IPS-NIHi11 (cell line): ENCODE measurements at places on chromosomes 6 and 20.

DNA sequence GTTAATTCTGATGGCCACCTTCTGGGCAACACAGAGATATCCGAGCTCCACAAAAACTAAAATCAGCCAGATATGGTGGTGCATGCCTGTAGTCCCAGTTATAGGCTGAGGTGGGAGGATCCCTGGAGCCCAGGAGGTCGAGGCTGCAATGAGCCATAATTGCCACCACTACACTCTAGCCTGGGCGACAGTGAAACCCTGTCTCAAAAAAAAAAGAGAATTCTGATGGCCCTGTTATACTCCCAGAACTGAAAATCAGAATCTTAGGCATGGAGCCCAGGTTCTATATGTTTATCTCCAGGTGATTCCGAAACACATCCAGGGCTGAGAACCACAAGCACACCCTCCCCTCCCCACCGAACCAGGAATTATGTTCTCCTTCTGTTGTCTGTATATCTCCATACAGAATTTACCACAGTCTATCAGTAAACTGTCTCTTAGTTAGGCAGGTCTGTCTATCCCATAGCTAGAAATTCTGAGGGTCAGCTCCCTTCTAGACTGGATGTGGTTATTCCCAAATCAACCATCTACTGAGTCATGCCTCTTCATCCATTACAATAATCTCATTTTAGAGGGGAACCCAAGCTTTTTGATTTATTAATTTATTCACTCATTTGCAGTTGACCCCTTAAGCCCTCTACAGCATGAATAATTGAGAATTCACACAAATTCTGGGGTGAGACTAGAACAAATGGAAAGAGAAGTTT is 24.8 kb upstream of the CCND3 start:
- DNase-seq = no peak

DNA sequence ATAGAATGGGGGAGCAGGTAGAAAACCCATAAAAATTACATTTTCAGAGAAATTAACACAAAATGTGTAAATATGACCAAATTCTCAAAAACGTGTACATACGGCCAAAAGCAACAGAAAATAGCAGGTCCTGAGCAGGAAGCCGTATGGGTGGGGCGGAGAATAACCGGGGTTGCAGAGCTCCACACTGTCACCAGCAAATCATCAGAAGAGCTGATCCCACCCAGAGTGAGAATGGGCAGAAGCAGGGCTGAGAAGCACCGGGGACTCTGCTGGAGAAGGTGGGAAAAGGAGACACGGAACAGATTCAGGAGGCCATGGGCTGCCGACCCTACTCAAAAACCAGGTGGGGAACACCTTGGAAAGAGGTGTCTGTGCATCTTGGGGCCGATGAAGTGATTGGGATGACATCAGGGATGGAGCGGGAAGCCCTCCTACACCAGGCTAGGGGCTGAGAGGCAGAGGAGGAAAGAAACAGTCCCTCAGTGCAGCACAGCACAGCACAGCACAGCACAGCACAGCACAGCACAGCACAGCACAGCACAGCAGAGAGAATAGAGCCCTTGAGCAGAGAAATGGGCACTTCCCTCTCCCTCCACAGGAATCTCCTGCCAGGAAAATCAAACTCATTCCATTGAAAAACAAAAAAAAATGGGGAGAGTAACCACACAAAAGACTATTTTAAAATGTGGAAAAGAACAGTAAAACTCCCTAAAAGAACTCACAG is 22.3 kb downstream of the STX7 start:
- no peak for DNase-seq

DNA sequence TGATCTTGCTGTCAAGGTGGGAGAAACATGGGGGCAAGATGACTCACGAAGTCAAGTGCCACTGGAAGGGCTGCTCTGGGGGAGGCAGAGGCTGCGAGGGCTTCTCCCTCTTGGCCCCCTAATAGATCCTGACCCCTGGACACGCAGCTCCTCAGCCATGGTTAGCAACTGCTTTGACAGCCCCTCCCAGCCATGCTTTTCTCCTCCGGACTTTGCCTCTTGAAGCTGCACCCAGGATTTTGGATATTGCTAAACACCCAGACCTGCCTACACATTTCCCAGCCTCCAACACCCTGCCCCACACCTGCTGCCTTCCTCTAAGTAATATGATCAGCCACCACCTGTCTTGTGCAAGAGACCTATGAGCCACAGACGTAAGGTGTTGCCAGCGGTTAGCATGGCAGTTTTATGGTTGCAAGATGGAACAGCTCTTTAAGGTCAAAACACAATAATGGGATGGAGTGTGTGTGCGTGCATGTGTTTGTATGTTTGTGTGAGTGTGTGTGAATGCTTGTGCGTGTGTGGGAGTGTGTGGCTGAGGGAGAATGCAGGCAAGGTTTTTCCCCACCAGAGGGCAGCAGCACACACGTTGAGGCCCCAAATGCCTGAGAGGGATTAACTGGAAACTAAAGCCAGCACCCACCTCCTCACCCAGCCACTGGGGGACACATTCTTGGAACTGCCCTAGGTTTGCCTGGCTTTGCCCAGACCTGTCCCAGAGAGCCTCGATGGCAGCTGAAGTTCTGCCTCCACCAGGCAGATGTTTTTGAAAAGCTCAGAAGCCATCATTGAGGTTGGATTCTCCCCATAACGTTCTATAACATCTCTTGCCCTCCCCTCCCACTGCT is 2.5 kb downstream of the IP6K3 start:
- DNase-seq = peak; percentile 92

DNA sequence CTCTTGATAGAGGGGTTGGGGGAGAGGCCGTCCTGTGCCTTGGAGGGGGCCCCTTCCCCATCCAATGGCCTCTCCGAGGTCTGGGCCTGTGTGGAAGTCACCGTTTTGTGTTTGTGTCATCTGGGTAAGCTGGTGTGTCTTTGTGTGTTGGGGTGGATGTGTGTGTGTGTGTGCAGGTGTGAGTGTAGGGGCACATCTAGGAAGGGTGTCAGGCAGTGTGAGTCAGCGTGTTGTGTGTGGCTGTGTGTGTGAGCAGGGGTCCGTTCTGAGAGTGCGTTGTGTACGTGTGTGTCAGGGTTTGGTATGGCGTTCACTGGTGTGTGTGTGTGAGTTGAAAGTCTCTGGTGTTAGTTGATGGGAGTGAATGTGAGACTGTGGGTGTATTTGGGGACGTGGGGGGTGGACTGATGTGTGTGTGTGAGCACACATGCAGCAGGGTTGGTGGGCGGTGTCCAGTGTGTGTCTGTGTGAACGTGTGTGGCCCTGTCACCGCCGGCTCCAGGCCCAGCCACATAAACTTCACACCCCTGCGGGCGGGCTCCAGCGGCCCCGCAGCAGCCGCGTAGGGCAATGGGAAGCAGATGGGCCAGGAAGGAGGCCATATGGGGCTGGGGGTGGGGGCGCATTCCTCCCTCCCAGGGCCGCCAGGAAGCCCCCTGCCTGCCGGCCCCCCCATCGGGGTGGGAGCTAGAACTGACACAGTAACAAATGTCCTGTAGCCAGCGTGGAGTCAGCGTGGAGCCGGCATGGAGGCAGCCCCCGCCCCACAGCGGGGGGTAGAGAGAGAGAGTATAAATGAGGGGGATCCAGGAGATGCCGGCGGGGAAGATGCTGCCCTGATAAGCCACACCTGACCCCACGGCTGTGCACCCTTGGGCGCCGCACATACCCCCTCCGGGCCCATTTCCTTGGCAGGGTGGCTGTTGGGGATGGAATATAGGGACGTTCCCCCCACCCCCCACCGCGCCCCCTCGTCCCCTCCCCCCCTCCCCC is 32.1 kb downstream of the SNAI1 start:
- peak; percentile 52 for DNase-seq

DNA sequence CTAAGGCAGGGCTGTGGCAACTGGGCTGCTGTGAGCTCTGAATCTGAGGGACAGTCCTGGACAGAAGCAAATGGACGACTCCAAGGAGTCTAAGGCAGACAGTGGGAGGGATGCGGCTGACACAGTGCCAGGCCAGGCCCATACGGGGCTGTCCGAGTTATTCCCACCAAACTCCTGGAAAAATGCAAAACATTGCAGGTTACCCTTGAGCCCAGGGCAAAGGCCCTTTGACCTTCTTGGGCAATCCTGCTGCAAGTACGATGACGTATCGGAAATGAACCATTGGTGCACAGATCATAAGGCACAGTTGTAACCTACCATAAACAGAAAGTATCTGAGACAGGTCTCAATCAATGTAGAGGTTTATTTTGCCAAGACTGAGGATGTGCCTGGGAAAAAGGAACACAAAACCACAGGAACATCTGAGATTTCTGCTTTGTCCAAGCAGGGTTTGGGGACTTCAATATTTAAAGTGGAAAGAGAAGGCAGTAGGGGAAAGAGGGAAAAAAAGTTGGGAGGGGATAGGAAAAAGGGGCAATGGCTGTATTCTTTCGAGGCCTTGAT is 118.9 kb downstream of the DACT2 start:
- DNase-seq = no peak

DNA sequence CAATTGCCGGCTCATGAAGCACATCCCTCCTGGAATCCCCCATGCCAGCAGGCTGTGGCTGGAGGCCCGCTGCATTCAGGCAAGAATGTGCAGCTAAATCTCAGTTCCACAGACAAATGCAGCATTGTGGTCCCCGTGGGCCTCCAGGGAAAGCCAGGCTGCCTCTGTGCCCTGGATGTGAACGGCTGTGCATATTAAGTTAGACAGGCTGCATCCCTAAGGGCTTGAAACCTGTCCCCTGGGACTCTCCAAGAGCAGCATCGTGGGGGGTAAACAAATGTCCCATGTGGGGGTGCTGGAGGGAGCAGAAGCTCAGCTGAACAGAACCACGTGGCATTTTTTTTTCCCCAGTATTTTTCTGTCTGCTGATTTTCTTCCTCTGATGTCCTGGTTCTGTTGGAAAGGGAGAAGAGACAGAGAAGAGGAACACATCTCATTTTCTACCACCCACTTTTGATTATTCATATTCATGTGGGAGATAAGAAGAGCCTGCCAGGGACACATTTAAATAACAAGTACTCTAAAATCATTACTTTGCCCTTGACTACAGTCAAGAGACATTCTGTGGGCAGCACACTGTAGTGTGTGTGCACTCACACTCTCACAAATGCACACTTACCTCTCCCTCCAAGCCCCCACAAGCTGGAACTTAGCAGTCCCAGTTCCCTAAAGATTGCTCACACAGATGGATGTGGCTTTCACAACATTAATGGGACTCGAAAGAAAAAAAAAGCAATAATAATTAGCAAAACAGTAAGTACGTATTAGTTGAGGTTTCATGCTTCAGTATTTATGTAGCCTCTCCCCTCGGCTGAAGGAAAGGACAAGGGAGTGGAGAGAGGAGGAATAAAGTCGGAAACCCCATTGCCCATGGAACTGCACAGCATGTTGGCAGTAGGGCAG is 16.9 kb downstream of the GFOD1 start:
- DNase-seq = no peak

- peak; percentile 60 for DNase-seq
Observed at GRCh38 chr6:142746524-142746923, 198.5 kb downstream of the HIVEP2 start.

- no peak for DNase-seq
Observed at GRCh38 chr6:91485047-91485446, 898.2 kb upstream of the MAP3K7 start.

GRCh38 chr6:104404377-104404776 is 455.3 kb downstream of the HACE1 start:
- DNase-seq = no peak

GRCh38 chr6:31544676-31545075 is 1.7 kb downstream of the ATP6V1G2 start:
- no peak for DNase-seq

- no peak for DNase-seq
Observed at GRCh38 chr6:5623769-5624168, 362.5 kb downstream of the FARS2 start.

DNA sequence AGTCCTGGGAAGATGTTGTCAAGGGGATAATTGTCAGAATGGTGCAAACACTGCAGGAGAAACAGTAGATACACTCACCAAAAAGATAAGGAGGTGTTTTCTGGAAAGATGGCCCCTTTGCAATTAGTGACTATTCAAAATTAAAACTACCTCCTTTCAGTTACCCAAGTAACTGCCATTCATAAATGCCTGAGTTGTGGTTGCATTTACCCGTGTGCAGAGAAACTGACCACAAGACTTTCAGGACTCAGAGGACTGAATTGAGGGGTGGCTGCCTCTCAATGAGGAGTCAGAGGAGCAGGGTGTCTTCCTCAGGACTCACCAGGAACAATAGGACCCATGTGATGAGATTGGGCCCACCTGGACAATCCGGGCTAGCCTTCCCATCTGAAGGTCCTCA is 39.0 kb downstream of the GCM1 start:
- DNase-seq = no peak

GRCh38 chr20:13180986-13181889 is 39.8 kb upstream of the ISM1 start:
- DNase-seq = no peak
